Retina (tissue), 1 donor: ENCODE measurements at places on chromosomes 13 and 19.

- DNase-seq = no peak
Observed at GRCh38 chr19:13985771-13986347, 20.3 kb downstream of the RFX1 start.

- no peak for DNase-seq
Observed at GRCh38 chr13:114164681-114165429, 14.2 kb upstream of the CFAP97D2 start.

GRCh38 chr13:97460004-97460775, 26.2 kb downstream of the RAP2A start:
- DNase-seq = no peak

- DNase-seq = no peak
Observed at GRCh38 chr19:49343123-49343522, 7.9 kb downstream of the CD37 start.

- DNase-seq = peak; percentile 78
Observed at GRCh38 chr13:113489549-113490495, 689 bp downstream of the DCUN1D2 start.

DNA sequence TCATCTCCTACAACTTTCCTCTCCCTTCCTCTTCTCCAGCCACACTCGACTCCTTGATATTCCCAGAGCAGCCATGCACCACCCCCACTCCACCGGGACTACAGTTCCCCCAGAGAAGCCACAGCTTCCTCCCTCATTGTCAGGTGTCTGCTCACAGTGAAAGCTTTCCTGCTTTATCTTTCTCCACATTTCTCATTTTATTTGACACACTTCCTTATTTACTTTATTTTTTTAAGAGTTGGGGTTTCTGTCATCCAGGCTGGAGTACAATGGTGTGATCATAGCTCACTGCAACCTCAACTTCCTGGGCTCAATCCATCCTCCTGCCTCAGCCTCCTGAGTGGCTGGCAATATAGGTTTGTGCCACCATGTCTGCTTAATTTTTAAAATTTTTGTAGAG, 464.6 kb downstream of the MYO16 start:
- no peak for DNase-seq

- no peak for DNase-seq
Observed at GRCh38 chr19:6271251-6271650, 8.5 kb downstream of the MLLT1 start.

DNA sequence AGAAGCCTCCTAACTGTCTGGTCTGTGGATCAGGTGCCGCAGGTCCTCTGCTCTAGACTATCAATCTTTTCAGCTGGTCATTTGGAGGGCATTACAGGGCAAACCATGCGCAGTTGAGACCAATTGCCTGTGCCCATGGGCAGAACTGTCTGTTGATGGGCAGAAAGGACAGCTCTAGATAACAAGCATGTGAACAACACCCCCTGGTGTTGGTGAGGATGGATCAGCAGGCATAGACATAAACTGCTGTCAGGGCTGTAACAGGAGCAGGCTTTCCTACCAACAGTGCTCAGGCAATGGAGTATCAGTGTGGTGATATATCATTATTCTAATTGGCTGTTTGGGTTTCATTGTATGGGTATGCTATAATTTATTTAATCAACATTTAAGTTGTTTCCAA, 104.7 kb upstream of the KL start:
- no peak for DNase-seq

- peak; percentile 92 for DNase-seq
Observed at GRCh38 chr19:49142866-49143335, 12.3 kb downstream of the HRC start.

DNA sequence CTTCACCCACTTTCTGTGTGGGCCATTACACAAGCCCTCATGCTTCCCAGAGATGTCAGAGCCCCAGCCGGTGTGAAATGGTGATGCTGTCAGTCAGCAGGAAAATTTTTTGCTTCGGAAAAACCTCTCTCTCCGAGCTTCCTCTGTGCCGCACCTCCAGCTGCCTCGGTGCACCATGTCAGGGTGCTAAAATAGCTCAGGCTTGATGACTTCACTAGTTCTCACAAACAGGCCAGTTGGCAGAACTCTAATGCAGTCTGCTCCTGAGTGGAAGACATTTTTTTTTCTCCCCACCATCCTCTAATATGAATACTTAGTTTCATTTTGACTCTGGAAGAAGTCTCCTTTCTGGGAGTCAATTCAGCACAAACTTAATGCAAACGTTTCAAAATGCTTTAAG, 71.3 kb downstream of the KLF12 start:
- peak; percentile 42 for DNase-seq

DNA sequence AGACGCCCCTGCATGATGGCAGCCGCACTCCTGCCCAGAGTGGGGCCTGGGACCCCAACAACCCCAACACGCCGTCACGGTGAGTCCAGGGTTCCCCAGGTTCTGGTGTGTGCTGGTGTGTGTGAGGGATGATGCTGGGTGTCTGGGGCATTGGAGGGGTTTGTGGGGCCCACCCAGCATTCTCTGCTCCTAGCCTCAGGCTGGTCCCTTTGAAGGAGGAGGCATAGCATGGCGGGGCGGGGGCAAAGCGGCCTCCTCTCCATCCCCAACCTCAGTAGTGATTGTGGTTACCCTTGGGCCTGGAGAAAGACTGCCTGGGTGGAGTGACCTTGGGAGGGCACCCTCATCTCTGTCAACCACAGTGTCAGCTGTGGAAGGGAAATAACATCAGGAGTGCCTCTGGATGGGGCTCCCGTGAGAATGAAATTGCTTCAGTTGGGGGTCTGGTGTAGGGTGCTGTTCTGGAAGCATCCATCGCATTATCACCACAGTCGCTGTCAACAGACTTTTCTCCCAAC, 7.1 kb upstream of the TIMM50 start:
- DNase-seq = no peak

DNA sequence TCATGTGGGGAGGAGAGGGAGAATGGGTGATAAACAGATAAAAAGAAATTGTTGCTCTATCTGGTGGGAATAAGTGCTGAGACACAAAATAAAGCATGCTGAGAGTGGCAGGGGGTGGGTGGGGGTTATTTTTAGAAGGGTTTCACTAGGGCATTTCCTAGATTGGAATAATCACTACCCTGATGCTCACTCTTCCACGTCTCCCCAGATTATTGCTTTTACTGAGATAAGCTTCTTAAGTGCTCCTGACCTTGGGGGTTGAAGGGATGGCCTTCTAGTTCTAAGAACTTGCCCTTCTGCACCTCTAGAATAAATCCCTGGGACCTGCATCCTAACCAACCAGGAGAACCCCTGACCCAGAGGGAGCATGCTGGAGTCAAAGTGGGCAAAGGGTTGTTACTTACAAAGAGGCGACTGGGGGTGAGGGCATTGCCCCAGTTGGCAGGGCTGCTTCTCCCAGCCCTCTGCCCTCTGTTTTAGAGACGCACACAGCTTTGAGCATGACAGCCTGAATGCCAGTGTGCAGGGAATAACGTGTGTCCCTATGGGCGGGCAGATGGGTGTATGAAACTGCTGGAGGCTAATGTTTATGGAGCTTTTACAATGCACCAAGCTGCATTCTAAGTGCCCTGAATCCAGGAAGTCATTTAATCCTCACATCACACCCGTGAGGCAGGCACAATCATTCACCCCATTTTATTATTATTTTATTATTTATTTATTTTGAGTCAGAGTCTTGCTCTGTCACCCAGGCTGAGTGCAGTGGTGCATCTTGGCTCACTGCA, 743 bp downstream of the RDH8 start:
- no peak for DNase-seq

- DNase-seq = peak; percentile 36
Observed at GRCh38 chr13:39515224-39515714, 87.7 kb downstream of the LHFPL6 start.

GRCh38 chr13:26895808-26896466, 135.4 kb upstream of the GPR12 start:
- no peak for DNase-seq

GRCh38 chr13:44313674-44314073, 60.0 kb upstream of the SERP2 start:
- no peak for DNase-seq
